ENCODE measurements at places on chromosomes 1 and 21.

DNA sequence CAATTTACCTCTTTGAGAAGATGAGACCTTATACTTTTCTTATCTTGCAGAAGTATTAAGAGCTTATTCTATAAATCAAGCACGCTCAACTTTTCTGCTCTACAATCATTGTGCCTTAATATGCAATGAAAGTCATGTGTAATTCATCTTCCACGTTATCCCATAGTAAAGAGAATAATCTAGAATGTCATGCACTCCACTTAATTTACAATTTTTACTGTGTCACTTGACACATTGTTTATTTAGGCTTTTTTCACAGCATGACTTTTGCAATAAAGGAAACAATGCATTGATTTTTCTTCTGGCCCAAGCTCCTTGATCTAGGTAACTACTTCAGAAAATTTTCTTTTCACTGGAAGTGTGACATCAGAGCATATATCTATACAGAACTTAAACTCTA lies 290.9 kb downstream of the HHIPL2 start:
- no peak for DNase-seq

DNA sequence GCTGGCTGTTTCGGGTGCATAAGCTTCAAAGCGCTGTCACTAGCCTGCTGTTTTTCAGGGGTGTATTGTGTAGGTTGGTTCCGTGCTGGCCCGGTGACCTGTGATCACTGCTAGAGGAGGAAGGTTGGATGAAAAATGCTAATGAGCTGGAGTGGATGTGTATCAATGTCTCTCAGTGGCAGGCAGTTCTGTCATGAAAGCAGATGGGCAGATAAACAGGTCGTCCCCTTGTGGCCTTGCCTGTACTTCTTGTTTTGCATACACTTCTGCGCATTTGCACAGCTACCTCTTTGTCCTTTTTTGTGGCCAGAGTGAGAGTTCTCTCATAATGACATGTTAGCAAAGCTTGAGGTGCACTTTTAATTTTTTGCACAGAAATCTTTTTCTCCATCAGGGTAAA lies 2.9 kb downstream of the SELENON start:
- no peak for DNase-seq

DNA sequence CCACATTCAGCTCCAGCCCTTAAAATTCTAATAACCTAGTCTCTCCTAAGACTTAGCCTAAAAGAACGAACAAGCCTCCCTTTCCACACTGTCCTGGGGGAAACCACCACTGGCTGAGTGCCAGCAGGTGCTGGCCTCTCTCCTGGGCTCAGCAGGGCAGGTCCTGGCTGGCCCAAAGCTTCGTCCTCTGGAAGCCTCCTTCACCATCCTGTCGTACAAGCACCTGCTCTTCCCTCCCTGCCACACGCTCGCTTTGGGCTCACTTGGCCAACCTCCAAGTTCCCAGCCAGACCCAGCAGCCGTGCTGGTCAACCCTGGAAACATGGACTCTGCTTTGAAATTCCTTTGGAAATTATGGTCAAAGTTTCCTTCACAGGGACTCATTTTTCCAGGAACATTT lies 58.2 kb upstream of the SLC25A33 start:
- DNase-seq: no peak

GRCh38 chr1:163826500-163826899 lies 504.7 kb downstream of the NUF2 start:
- DNase-seq: no peak

DNA sequence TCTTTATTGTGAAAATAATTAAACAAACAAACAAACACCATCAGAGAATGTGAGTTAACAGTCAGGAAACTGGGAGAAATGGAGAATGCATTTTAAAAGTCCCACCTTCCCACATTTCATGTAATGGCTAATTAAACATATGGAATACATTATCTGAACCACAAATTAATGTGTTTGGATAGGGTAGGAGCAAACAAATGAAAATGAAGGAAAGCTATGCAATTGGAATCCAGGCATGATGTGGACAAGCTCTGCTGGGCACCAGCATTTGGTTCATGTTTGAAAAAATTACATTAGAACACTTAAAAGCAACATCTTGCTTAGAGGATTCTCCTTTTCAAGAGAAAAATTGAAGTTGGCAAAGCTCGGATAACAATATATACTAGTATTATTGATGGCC lies 628.1 kb downstream of the LMO4 start:
- no peak for DNase-seq

GRCh38 chr1:115539736-115540135 lies 102.0 kb upstream of the VANGL1 start:
- no peak for DNase-seq

DNA sequence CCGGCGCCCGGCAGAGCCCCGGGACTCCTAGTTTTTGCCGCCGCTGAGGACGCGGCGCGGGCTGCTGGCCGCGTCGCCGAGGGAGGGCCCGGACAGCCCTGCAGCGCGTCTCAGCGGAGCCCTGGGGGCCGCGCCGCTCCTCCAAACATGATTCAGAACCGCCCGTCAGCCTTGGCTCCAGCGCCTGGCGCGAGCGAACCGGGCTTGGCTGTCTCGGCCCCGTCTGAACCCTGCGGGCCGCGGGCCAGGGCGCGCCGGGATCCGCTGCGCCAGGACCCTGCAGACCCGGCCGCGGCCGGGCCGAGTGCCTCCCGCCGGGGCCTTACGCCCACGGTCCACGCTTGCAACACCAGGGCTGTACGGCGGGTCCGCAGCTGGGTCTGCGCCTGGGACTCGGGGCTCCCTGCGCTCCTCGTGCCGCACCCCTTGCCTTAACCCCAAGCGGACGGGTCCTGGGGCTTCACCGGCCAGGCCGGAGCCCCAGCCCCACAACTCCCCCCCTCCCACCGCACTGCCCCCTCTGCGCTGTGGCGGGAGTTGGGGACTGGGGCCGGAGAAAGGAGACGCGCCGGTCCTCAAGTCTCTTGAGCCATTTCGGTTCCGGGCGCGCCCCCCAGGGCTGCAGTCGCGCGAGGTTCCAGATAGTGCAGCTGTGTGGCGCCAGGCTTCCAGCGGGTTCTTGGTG lies 48.4 kb upstream of the CD34 start:
- DNase-seq: peak; percentile 40

GRCh38 chr1:89516055-89516454 lies 8.6 kb upstream of the LRRC8B start:
- DNase-seq: peak; percentile 75

- peak; percentile 47 for DNase-seq
These were observed 2.3 kb downstream of the DHX9 start for GRCh38 chr1:182841368-182841988.

DNA sequence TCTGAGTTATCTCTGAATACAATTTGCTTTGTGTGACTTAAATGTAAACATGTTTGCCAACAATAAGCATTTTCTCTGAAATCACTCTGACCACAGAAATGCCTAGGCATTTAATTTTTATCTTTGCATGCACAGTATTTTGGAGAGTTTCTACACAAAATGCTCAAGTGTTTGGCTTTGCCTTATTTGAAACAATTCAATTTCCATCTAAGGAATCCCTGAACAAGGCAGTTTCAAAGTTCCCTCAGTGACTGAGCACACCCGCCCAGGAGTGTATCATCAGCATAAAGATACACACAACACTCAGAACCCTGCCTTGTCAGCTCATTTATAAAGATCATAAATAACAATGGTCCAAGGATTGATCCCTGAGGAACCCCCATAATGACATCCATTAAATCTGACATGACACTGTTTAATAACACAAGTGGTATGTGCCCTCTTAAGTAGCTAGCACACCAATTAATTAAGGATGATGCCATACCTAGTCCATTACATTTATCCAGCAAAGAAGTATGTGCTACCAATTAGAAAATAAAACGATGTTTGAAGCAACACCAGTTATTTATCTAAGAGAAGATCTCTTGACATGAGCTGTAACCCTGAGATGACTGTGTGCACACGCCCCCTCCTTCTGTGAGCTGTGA lies 585.8 kb downstream of the ADGRL2 start:
- no peak for DNase-seq

GRCh38 chr1:50488356-50488755 lies 65.1 kb upstream of the DMRTA2 start:
- DNase-seq: no peak

DNA sequence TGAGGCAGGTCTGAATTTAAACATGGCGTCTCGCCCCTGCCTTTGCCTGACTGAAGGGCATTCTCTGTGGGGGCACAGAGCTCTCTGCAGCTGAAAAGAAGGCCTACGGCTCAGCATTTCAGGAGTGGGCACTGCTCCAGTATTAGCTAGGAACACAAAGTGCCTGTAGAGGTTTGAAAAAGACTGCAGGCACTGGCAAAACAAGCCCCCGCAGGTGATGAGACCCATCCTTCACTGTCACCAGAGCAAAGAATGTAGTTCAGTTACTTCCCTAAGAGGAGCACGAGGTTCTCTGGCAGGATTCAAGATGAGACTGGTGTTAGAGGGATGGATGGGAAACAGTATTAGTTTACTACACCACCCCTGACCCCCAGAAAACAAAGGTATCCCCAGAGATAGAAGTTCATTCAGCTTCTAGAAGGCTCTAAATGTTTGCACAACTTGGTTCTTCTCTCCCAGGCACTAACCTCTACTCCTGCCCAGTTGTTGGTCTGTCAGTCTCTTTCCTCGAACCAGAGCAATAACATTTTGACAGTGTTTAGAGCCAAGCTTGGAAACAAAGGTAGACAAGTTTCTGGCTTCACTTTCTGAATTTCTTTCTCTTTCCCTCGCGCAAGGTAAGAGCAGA lies 101.9 kb upstream of the KCNE2 start:
- DNase-seq: no peak

GRCh38 chr21:42286416-42286815 lies 28.8 kb downstream of the TFF3 start:
- no peak for DNase-seq

DNA sequence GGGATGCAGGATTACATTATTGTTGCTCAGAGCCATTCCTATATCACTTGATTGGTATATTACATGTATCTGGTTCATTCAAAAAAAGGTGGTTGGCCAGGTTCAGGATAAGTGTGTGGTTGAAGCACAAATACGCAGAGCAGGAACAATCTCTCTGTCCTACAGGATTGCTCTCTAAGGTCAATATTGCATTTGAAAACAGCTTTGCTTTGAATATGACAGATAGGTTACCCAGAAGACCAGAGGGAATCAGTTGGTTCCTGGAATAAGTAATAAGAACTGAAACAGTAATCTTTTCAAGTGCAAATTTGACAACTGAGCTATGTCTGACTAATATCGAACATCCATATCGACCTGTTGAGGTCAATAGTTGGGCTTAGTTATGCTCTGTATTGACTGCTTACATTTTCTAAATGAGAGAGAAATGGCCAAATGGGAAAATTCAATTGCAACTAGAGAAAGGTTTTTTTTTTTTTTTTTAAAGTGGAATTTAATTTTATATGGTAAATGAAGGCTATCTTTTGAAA lies 176.8 kb downstream of the ATP6V1G3 start:
- no peak for DNase-seq

GRCh38 chr1:237542525-237543418 lies 347.9 kb downstream of the ZP4 start:
- DNase-seq: no peak

DNA sequence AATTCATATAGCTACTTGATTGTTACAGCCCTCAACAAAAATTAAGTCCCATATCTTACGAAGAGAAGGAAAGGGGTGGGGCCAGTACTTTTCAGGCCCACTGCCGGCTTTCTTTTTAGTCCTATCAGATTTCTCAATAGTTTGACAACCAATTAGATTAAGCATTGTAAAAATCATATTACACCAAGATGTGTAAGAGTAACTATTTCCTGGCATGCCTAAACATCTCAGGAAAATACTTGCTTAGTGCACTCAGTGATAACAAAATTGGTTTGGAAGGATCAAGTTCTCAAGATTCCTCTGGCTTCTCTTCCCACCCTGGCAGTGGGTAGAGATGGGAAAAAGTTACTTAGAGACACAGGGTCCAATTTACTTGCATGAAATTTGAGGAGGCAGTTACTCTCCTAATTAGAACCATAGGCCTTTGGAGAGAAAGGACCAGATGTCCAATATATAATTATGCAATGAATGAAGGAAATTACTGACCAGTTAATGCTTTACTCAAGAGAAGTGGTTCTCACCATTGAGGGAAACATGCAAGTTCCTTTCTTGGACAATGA lies 30.1 kb downstream of the STPG1 start:
- DNase-seq: peak; percentile 43

GRCh38 chr1:34858901-34859445 lies 576 bp downstream of the SMIM12 start:
- DNase-seq: peak; percentile 34

GRCh38 chr21:41141031-41141457 lies 26.9 kb upstream of the BACE2 start:
- no peak for DNase-seq

DNA sequence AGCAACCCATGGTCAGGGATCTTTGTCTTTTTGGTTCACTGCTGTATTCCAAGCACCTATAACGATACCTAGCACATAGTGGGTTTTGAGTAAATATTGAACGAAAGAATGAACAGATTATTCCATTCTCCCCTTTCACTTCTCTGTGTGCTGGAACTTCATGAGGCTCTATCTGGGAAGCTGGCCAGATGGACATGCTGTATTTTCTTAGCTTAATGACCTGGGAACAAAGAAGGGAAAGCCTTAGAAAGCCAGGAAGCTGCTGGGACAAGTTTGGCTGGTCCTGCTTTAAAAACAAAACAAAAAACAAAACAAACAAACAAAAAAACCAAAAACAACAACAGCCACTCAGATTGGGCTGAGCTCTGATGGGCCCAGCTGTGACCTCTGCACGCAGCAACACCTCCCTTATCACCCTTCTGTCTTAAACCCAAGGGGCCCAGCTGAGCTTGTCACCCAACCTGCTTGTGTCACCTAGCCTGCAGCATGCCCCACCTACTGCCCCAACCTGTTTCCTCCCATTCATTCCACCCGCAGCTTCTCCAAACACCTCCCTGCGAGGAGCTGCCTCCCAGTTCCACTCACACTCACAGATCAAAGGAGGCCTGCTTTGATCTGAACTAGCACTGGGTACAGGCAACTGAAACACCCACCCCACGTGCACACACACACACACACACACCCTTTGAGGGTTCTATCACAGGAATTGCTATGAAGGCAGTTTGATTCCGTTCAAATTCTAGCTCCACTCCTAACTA lies 37.1 kb downstream of the SLC30A1 start:
- peak; percentile 92 for DNase-seq
